Temporal lobe (tissue), 4 donors: ENCODE measurements at places on chromosomes 3 and 15. TPM values are rescaled to one million over a fixed set of nuclear protein-coding genes. Genes with fewer than 3 reads are reported as not detected.

The THRB gene
- total RNA-seq, result 54.1 TPM

The CD200 gene
- 46.2 TPM for total RNA-seq

The CAPN3 gene
- total RNA-seq, result 0.49 TPM

The HESX1 gene
- 0.25 TPM for total RNA-seq

The RLBP1 gene
- total RNA-seq, result 0.98 TPM

The SLC9C1 gene
- 0.25 TPM for total RNA-seq

The MED12L gene
- total RNA-seq, result 5.4 TPM

The PLS1 gene
- total RNA-seq, result 1.5 TPM

The PRR23B gene
- not detected for total RNA-seq

The DBR1 gene
- 22.6 TPM for total RNA-seq

The MST1 gene
- 5.2 TPM for total RNA-seq

The STARD5 gene
- 7.9 TPM for total RNA-seq

The FBXO40 gene
- under 0.01 TPM for total RNA-seq

The BNC1 gene
- under 0.01 TPM for total RNA-seq

The RGMA gene
- 16.2 TPM for total RNA-seq

The HTR3E gene
- not detected for total RNA-seq
